ENCODE measurements at places on chromosomes 1 and 21. TPM values are rescaled to one million over a fixed set of nuclear protein-coding genes. Genes with fewer than 3 reads are reported as not detected.

The SLAMF7 gene
- total RNA-seq, result 0.51 TPM

The CYP4B1 gene
- 73.3 TPM for total RNA-seq

The COPA gene
- total RNA-seq, result 129 TPM

The NBPF14 gene
- 41.5 TPM for total RNA-seq

DNA sequence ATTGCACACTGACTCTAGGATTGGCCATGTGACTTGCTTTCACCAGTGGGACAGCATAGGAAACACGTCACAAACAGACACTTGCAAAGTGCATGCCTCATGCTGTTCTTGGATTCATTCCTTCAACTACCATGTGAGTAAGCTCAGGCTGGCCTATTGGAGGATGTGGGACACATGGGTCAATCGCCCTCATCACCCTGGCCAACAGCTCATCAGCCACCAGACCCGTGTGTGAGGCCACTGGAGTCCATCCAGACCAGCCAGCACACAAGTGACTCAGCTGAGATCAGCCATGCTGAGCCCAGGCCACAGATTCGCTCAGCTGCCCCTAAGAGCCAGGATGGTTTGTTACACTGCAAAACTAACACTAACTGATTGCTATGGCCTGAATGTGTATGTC lies 216.1 kb upstream of the GRIK3 start:
- H3K27ac ChIP-seq, result no peak overlapping the region
- no peak for DNase-seq
- no peak overlapping the region for H3K4me3 ChIP-seq
- no peaks in the 10 kb centered on the region for H3K36me3 ChIP-seq

DNA sequence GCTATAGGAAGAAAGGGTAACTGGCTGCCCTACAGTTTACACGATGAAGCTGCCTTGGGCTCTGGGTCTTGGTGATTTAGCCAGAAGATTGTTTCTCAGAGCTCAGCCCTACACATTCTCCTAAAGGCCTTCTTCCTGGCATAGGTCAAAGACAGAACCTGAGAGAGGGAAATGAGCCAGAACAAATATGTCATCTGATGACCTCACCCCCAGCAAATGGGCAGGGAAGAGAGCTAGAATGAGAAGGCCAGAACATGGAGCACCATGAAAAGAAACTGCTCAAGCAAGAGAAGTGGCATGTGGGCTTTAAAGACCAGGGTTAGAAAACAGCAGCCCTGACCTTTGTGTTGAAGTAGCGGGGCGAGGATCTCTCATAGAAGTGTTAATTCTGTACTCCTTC lies 5.5 kb upstream of the ILDR2 start:
- no peaks in the 10 kb centered on the region for H3K36me3 ChIP-seq
- no peak overlapping the region for H3K27ac ChIP-seq
- no peaks in the 10 kb centered on the region for H3K27me3 ChIP-seq
- no peak overlapping the region for H3K4me3 ChIP-seq
- no peak for DNase-seq
- H3K4me1 ChIP-seq, result no peaks in the 10 kb centered on the region

DNA sequence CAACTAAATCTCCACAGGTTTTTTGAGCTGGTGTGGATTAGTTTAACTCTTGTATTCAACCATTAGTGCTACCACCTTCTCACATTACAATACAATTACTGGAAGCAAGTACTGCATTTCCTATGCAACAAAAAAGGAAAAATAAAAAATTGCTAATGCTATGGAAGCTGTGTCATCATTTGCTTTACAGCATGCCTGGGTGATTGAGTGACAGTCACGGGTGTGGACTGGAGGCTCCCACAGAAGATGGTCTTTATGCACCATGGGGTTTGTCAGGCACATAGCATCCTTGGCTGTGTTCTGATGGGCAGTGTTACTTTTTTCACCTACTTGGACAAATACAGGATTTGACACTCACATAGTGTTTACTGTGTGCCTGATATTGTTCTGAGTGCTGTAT lies 262.3 kb downstream of the TM2D1 start:
- H3K4me1 ChIP-seq, result no peaks in the 10 kb centered on the region
- no peak overlapping the region for H3K4me3 ChIP-seq
- H3K36me3 ChIP-seq, result no peaks in the 10 kb centered on the region
- H3K27me3 ChIP-seq, result no peaks in the 10 kb centered on the region
- no peak overlapping the region for H3K27ac ChIP-seq

DNA sequence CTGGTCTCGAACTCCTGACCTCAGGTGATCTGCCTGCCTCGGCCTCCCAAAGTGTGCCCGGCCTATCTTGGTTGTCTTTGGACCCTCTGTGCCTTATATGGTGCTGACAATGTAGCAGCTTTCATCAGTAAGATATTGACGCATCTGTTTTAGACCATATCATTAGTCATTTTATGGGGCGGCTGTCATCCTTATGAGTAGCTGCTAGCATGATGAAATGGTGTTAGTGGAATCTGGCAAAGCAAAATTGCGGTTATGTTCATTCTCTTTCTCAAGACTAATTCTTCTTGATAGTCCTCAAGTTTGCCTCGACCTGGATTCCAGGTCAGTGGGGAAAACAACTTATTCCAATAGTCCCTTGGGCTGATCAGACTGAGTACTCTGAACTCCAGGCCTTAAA lies 199.9 kb downstream of the PRDM2 start:
- H3K27me3 ChIP-seq, result no peaks in the 10 kb centered on the region
- no peak for DNase-seq
- no peak overlapping the region for H3K27ac ChIP-seq
- H3K4me3 ChIP-seq, result no peak overlapping the region

Measured in prostate gland (tissue), 2 donors.